ENCODE measurements at places on chromosomes 2 and 18.

DNA sequence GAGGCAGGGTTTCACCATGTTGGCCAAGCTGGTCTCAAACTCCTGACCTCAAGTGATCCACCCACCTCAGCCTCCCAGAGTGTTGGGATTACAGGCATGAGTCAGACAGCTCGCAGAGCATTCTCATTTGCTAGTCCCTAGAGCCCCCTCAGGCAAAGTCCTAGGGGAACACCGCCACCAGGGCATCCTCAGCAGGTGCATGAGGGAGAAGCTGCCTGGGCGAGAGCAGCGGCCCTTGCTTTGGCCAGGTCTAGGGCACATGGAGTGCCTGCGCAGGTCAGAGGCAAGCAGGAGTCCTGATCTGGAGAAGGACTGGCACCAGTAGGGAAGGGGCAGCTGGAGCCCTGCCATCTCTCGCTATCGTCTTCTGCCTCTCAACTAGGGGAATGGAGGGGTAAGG lies 32.4 kb downstream of the NGEF start:
- no peak for DNase-seq

DNA sequence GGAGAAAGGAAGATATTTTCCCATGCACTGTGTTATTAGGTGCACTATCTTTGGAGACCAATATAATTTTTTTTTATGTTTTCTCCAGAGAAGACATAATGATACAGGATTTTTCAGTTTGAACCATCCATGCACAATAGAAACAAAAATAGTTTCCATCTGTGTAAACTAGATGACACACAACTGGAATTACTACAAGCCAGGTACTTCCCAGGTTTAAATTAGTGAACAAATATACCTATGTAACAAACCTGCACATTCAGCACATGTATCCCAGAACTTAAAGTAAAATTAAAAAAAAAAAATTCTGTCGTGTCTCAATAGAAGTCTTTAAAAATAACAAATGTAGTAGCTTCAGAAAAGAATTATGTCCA lies 1616.8 kb upstream of the ACVR2A start:
- no peak for DNase-seq

- no peak for DNase-seq
These were observed 110.9 kb downstream of the LRRC30 start for GRCh38 chr18:7341581-7342337.

DNA sequence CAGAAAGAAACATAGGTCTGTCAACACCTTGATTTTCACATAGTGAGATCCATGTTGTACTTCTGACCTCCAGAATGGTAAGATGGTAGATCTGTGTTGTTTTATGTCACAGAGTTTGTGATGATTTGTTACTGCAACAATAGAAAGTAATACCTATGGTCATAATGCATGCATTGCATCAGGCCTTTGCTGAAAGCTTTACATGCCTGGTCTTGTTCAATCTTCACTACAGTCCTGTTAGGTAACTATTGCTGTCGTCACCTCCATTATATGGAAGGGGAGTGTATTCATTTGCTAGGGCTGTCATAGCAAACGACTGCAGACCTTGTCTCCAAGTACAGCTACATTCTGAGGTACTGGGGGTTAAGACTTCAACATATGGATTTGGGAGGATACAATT lies 243.5 kb downstream of the ANAPC1 start:
- DNase-seq: no peak

- peak; percentile 58 for DNase-seq
These were observed 15.6 kb downstream of the KANSL3 start for GRCh38 chr2:96622544-96622943.

GRCh38 chr2:232238596-232238995 lies 140.0 kb upstream of the ALPP start:
- no peak for DNase-seq

DNA sequence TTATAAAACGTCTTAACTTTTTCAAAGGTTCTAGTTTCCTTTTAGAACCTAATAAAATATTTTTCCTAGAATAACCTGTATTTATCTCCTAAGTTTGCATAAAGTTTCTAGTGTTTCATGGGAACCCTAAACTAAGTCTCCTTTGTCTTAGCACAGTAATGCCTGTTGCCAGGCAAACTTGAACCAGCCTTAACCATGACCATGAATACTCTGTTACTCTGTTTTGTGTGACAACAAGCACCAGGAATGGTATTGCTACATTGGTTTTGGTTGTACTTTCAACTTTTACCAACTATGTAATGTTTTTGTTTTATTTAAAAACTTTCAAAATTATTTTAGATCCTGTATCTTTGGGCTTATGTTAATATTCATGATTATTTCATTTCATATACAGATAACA lies 137.6 kb downstream of the CERS6 start:
- no peak for DNase-seq

DNA sequence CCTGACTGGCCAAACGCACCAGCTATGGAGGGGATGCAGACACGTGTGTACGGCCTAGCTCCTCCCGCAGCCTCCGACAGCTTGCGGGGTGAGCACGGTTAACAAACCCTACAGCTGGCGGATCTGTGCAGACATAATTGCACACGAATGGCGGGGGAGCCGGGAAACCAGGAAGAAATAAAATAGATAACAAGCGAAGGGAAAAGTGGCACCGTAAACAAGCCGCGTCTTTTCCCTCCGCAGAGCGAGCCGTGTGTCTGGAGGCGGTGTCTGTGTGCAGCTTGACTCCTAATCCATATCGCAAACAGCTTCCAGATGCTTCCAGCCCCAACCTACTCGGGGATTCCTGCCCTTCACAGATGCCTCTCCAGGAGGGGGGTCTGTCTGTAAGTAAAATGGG lies 853.1 kb upstream of the SALL3 start:
- DNase-seq: no peak

- DNase-seq: no peak
These were observed 29.7 kb downstream of the NUP35 start for GRCh38 chr2:183153967-183154366.

GRCh38 chr2:14781142-14781541 lies 148.6 kb downstream of the LRATD1 start:
- DNase-seq: no peak

DNA sequence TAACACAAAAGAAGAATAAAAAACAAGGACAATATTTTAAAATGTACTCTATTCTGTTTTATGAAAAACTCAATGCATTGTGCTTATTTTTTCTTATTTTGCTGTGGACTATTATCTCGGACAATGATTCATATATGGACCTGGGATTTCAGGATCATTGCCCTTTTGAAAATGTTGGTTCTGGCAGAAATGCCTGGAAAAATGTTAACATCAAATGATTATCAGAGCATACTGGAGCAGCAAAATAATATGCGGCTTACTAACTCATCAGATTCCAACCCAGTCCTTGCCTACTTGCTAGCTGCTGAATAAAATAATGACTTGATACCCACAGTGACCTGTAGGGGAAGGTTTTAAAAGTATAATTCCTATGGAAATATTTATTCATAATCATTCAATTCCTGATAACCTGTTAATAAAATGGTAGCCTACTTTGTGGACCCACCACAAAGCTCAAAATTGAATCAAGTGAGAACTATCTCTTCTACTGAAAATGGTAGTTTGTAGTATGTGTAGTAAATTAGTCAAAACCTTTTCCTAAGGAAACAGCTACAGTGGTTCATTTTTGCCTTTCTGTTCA lies 117.4 kb downstream of the NEB start:
- DNase-seq: no peak

DNA sequence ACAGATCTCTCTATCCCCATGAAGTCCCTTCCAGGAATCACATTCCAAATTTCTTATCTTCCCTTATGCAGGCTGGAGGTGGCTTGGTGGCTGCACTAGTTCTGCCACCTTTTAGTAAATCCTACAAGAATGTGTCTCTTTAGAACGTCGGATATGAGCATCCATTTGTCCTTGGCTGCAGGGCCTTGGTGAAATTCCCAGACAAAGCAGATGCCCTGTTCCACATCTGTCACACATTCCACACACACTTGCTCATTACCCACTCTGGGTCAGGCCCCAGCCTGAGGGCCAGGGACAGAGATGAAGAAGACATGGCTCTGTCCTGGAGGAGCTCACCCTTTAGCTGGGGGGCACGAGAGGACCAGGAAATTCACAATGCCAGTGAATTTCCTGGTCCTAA lies 31.2 kb upstream of the GPR17 start:
- DNase-seq: no peak

GRCh38 chr2:190862571-190862991 lies 18.0 kb upstream of the GLS start:
- no peak for DNase-seq

DNA sequence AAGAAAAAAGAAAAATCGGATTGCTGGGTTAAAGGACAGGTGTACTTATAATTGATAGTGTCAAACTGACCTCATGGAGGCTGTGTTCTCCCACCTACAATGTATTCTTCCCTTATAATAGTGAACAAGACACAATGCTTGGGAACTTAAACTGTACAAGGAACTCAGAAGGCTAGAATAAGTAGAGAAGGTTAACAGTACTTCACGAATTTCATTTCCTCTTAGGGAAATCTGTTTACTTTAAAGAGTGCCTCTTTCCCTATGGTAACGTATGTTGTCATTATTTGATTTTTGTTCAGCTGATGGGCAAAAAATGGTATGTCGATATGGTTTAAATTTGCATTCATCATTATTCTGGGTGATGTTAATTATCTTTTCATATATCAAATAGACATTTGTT lies 9.2 kb upstream of the HK2 start:
- no peak for DNase-seq

- no peak for DNase-seq
These were observed 248.3 kb downstream of the TRIB2 start for GRCh38 chr2:12964904-12965539.

GRCh38 chr2:31440764-31441163 lies 26.2 kb upstream of the XDH start:
- DNase-seq: no peak

- no peak for DNase-seq
These were observed 45.2 kb downstream of the NCK2 start for GRCh38 chr2:105789745-105790460.

GRCh38 chr2:153047220-153047619 lies 328.8 kb downstream of the ARL6IP6 start:
- no peak for DNase-seq

GRCh38 chr2:62691186-62691585 lies 14.3 kb upstream of the EHBP1 start:
- DNase-seq: no peak

GRCh38 chr2:36556842-36557241 lies 41.1 kb downstream of the FEZ2 start:
- no peak for DNase-seq

GRCh38 chr2:10186868-10187535 lies 64.5 kb downstream of the RRM2 start:
- DNase-seq: no peak

- peak; percentile 19 for DNase-seq
These were observed 41.9 kb upstream of the SCN9A start for GRCh38 chr2:166417669-166418068.

- no peak for DNase-seq
These were observed 103.1 kb downstream of the SH3RF3 start for GRCh38 chr2:109231996-109232705.

- no peak for DNase-seq
These were observed 86.9 kb upstream of the RBBP8 start for GRCh38 chr18:22846088-22846683.

- DNase-seq: no peak
These were observed 141.0 kb downstream of the ARL4C start for GRCh38 chr2:234355808-234356365.

GRCh38 chr18:26741048-26741447 lies 124.5 kb downstream of the AQP4 start:
- DNase-seq: no peak

Measured in WERI-Rb-1 (cell line).